ENCODE measurements at places on chromosomes 7 and 10.

DNA sequence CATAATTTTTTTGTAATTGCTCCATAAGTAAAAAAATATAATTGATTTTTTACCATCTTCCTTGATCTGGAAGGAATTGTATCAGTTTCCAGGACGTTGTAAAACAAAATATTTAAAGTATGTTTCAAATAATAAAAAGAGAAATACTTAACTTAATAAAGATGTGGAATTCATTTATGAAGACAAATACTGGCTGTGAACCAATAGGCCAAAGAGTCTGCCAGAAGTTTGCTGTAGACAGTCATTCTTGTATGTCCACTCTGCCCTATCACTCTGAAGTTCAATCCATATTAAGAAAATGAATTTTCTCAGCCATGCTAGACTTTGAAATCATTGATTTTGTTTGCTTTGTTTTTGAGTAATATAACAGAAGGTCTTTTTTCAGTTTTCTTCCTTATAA is 256.4 kb downstream of the TRIL start:
- no peak for DNase-seq

DNA sequence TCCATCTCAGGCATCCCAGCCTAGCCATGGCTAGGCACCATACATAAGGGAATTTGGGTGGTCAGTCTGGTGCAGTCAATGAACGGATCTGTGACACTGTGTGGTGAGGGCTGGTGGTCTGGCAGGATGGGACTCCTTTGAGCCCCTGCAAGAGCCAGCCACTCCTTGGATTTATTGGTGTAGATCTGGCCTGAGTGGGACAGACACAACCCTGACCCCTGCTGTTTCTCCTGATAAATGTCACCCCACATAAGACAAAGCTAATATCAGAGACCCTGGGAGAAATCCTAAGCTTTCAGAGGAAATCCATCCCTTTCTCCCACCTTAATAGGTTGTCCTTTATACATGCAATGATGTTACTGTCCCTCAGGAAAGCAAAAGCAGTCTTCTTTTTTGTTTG is 2.3 kb downstream of the FBXO24 start:
- DNase-seq: no peak

- DNase-seq: no peak
Measured at GRCh38 chr7:102828286-102828685, 79.5 kb downstream of the FAM185A start.

- no peak for DNase-seq
Measured at GRCh38 chr7:6425948-6426347, 21.8 kb downstream of the DAGLB start.

GRCh38 chr7:51067757-51068156 is 248.9 kb downstream of the COBL start:
- peak; percentile 23 for DNase-seq

GRCh38 chr7:19317461-19317860 is 172.2 kb upstream of the FERD3L start:
- DNase-seq: no peak

DNA sequence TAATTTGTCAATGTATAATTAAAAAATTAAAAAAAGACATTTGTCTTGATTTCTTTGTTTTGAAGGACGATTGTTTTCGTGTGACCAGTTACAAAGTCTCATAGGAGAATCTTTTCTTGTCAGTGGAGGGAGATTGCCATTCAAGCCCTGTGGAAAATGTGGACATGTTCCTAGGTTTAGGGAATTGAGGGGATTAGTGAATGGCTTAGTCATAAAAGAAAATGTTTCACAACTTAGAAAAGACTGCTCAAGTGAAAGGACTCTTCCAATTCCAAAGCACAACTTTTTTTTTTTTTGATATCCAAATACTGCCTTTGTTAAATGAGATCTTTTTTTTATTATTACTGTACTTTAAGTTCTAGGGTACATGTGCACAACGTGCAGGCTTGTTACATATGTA is 140.7 kb upstream of the HABP2 start:
- no peak for DNase-seq

- no peak for DNase-seq
Measured at GRCh38 chr10:36515319-36515718, 610.1 kb upstream of the ANKRD30A start.

- no peak for DNase-seq
Measured at GRCh38 chr7:152459724-152460251, 24.0 kb upstream of the KMT2C start.

DNA sequence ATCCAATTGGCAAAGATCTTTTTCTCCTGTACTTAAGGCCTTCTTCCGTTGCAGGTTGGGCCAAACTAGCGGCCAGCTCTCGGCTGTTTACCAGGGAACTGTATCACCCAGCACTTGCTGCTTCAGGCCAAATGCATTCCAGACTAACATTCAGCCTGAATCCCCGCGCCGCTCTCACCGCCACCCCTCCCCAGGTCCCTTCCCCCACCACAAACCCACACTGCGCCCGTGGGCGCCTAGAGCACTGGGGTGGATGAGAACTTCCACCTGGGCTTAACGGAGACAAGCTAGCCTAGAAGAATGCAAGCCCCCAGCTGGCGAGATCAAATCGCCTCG is 676 bp downstream of the TCAF1 start:
- DNase-seq: no peak

DNA sequence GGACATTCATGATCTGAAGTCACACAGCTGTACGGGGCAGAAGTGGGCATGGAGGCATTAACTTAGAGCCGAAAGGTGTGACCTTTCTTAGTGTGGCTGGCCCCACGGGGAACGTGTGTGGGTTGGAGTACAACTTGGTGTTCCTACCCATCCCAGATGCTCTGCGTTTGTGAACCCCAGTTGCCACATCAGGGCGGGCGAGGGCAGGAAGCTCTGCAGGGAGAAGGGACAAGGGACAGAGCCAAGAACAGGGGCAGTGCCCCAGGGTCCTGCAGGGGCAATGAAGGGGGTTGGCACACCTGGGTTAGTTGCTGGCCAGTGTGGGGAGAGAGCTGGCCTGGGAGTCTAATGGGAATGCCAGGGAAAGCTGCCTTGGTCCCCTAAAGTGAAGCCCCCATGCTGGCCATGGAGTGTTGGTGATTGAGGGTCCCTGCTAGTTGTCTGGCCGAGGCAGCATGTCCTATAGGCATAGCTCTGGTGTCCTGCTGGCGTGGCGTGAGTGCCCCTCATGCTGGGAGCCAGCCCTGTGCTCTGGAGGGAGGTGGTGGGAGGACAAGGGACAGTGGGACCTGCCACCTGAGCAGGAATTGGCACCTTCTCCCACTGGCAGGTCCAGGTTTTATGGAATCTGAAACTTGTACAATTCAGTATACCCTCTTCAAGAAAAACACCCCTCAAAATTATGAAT is 18.9 kb downstream of the HTRA1 start:
- DNase-seq: no peak

- no peak for DNase-seq
Measured at GRCh38 chr7:2920956-2921652, 77.0 kb upstream of the GNA12 start.

DNA sequence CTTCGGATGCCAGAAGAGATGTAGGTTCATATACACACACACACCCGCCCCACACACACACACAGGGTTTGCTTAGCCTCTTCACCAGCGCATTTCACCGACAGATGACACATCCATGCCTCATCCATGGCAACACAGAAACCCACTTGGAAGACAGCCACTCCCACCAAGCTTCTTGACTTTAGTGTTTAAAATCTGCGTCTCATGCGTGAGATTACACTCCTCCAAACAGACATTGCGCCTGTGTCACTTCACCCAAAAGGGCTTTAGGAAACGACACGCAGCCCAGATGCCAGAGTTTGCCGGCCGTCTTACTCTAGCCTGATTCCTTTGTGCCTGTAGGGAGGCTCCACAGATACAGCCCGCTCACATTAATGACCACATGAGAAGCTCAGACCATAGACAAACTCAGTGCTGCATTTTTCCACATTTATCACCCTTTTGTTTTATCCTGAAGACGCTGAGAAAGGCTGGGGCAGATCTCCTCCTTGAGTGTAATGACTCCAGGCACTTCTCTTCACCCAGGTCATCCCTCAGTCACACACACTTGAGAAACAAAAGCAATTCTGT is 73.8 kb downstream of the DIP2C start:
- no peak for DNase-seq

DNA sequence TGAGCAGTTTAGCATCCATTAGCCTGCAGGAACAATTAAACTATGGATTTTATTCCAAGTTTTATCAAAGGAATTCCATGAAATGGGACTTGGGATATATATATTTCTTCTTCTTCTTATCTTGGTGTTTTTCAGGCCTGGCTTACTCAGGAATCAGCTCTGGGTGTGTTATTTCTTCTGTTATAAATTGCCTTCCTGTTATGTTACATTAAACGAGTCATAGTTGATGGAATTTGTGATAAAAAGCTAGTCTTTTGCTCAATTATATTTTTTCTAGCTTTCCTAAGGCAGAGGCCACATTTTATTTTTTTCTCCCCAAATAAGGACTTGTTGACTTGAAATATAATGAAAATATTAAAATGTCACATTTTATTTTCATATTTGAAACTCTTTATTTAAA is 141.3 kb downstream of the EPC1 start:
- DNase-seq: no peak

- no peak for DNase-seq
Measured at GRCh38 chr7:69395061-69395714, 203.1 kb upstream of the AUTS2 start.

DNA sequence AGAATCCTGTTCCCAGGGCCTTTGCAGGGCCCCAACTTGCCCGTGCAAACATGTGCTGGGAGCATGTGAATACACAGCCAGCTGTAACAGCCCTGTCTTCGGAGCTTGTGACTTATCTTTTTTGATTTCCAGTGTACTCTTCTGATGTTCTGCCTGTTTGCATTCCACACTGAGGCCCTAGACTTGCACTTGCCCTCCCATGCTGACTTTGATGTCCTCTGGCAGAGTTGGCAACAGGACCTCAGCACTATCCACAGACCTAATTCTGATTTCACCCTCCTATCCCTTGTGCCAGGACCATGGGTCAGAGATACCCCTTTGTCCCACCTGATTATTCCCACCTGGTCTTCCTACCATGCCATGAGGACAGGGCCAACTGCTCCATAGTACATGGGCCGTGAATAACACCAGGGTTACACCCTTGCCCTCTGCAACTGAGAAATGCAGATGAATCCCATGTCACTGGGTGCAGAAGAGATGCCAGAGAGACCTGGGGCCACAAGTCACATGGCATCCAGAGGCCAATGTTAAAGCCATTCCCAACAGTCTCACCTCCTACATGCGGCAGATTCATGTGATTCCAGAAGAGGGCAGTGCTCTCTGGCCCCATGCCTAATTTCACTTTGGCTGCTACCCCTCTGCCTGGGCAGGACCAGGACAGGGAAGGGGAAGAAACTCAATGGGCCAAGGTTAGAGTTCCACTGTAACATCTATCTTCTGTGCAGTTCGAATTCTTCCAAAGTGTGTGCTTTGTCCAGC is 43.0 kb downstream of the SCRN1 start:
- no peak for DNase-seq

DNA sequence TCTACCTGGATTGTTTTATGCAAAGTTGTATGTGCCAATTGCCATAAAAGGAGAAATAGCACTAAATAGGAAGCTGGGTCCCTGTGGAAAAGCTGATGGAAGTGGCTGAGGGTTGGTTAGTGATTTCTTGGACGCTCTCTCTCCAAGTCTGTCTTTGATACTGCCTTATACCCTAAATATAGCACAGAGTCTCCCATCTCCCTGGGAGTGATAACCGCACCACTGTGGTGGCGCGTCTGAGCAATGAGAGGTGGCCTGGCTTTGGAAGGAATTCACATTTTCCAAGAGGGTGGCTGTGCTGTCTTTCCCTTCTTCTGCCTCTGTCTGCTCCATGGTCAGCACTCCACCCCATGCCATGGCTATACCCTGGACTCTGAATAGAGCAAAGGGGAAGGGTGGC is 31.2 kb downstream of the STMP1 start:
- no peak for DNase-seq

Data from stimulated activated CD4-positive, alpha-beta T cell treated with anti-CD3 and anti-CD28 coated beads, Interleukin-2, amount 100 ng/mL, for 48 hours (primary cell).